ENCODE measurements at places on chromosomes 4 and X.

DNA sequence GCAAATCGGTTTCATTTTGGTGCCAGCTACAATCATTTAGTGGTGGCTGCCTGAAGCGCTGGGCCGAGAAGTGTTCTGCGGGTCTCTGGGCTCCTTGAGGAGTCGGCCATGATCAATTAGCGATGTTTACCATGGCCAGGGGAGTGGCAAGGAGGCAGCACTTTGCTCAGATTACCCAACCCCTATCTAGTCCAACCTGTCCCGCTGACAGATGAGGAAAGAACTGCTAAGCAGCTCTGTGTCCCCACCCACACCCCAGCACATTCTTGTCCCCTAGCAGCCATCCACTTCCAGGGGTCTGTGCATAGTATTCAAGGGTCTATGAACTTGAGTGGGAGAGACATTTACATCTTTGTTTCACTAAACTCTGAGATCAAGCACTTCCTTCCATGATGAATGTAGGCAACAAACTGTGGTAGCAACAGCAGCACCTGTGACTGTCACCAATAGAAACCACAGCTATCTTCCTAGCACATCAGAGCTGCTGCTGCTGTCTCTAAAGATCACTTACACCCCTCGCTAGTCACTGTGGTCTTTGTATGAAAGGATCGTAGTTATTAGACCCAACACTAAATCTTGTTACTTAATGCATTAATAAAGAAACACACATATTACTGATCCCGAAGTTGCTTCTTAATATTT is 331.6 kb downstream of the BCOR start:
- no peak for DNase-seq

DNA sequence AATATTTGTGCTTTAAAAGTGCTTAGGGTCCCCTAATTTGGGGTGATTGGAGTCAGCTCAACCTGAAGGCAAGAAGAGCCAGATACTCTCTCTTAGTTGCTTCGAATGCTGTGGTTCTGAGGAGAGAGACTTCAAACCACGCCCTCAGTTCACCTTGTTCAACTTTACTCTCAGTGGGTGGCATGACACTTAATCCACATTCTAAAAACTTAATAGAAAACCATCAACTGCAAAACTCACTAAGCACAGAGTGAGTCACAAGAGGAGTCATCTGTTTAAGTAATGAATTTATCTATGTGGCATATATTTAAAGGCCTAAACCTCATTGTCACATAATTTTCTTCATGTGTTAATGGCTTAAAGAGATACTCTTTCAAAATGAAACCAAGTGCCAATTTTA is 99.5 kb upstream of the SLC4A4 start:
- DNase-seq = no peak

GRCh38 chr4:112296949-112297880 is at the start of gene ALPK1:
ALPK1 (plus strand) TSS chr4:112297369.
- no peak for DNase-seq

GRCh38 chrX:12758291-12758690 is 32.9 kb upstream of the PRPS2 start:
- DNase-seq = no peak

Measured in NCI-H1436 treated with DMSO at 0.1 percent for 48 hours (cell line).